ENCODE measurements at places on chromosomes 5 and 9.
A peak's percentile ranks its signal among the peaks of the same experiment; 100 is the strongest.

- no peak for DNase-seq
These were observed 346.4 kb downstream of the BNC2 start for GRCh38 chr9:16524078-16524477.

DNA sequence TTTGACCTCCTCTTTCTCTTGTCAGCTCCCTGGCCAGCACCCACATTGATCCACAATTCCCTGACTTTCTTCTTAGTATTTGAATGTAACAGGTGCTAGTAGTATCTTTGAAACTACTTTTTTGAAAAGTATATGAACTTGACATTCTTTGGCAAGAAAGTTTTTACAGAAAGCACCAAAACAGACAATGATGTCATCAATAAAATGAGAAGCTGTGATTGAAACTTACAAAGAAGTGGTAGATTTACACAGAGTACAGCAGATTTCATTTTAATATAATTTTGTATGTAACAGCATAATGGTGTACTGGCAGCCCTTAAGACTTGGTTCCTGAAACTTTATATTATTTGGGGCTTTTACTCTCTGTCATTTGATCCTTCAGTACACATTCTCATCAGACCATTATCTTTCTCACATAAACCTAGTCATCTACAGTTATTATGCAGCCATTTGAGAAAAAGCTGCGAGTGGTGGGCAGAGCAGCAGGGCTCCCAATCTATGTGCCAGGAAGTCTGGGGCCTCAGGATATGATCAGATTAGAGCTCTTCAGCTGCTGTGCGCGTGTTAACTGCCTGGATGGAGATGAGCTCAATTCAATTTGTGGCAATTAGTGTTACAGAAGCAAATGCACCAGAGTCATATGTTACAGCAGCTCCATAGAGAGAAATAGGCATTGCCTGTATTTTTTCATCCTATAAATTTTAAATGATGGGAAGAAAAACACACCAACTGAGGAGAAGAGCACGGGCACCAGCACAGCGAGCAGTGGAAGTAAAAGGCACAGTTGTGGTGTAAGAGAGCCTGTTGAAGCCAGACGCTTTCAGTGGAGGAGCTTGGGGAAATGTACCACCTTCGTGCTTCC, 126.1 kb downstream of the STARD4 start:
- no peak for DNase-seq

DNA sequence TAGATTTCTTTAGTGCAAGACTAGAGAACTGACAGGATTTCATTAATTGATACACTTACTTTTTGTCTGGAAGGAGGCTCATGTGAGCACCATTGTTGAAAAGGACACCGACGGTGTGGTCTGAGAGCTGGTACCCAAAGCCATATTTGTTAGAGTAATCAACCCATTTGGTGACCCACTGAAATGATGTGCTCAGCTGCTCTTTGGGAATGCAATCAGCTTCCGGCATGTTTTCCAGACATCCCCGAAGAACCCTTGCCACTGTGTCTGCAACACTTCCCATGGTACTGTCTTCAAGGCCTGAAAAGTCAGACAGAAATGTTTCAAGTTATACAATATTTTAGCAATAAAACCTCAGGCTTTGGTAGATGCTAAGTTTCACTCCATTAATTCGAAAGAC, 4.4 kb downstream of the PLK2 start:
- no peak for DNase-seq

DNA sequence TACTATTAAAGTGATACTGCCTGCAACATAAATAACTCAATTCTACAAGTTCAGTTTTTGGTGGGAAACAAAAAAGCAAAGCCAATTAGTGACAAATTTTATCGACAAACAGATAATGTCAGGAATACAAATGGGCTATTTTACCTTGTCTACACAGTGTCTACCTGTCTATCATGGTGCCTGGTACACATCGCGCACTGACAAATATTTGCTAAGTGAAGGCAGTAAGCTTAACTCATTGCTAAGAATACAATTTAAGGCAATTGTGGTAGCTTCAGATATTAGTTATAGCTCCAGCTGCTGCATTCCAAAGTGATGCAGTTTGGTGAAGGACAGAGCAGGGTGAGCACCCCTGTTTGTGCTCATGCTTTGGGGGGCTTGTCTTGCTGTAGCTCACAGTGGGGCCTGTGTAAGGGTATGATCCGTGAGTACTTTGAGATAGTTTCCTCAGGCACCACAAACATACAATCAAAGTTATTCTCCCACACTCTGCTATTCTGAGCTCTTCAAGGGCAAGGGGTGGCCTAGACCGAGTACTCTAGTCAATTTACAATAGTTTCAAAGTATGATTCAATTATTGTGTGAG, 24.7 kb downstream of the ELL2 start:
- no peak for DNase-seq

- no peak for DNase-seq
These were observed 87.6 kb downstream of the ADAMTS6 start for GRCh38 chr5:65394087-65394486.

GRCh38 chr9:93567271-93567959, 9.0 kb upstream of the PHF2 start:
- DNase-seq: no peak

GRCh38 chr5:111119856-111120255, 27.7 kb downstream of the WDR36 start:
- DNase-seq: no peak

DNA sequence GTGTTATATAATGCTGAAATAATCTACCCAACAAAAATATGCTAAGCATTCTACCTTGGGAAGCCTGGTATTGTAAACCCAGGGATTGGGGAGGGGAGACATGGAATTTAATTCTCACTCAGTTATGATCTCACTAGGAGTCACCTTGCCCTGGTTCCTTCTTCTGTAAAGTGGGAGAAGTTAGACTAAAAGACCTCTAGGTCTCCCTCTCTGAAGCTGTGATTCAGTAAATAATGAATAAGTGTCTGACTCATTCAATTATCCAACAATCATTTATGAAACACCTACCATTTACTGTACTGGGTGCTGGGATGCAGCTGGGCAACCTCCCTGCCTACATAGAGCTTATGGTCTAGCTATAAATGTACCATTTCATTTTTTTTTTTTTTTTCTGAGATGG, 20.2 kb upstream of the SPARC start:
- DNase-seq: no peak

- DNase-seq: no peak
These were observed 35.6 kb downstream of the NNT start for GRCh38 chr5:43638546-43638945.

GRCh38 chr5:161851691-161852299, 3.9 kb downstream of the GABRA1 start:
- peak; percentile 34 for DNase-seq

GRCh38 chr5:111746791-111747190, 10.2 kb downstream of the NREP start:
- DNase-seq: no peak

- no peak for DNase-seq
These were observed 350.1 kb downstream of the GLIS3 start for GRCh38 chr9:3949744-3950143.

- no peak for DNase-seq
These were observed 75.0 kb downstream of the NSG2 start for GRCh38 chr5:174120401-174121005.

- no peak for DNase-seq
These were observed 115.0 kb upstream of the RUSC2 start for GRCh38 chr9:35374910-35375309.

DNA sequence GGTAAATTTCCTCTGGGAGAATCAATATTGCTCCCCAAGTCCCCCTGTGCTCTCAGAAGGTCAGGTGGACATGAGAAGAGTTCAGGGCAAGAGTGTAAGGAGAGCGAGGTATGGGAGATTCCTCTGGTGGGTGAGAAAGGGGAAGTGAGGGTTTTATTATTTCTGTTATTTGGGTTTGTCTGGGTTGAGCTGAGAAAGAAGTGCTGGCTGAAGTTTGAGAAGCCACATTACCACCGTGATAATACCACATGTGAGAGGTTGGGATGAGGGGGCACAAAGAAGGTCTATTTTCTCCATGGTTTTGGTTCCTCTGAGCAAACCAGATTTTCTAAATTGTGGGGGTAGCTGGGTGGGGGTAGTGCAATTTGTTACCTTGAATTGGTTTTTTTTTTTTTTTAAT, 350.4 kb downstream of the OSTF1 start:
- DNase-seq: no peak

DNA sequence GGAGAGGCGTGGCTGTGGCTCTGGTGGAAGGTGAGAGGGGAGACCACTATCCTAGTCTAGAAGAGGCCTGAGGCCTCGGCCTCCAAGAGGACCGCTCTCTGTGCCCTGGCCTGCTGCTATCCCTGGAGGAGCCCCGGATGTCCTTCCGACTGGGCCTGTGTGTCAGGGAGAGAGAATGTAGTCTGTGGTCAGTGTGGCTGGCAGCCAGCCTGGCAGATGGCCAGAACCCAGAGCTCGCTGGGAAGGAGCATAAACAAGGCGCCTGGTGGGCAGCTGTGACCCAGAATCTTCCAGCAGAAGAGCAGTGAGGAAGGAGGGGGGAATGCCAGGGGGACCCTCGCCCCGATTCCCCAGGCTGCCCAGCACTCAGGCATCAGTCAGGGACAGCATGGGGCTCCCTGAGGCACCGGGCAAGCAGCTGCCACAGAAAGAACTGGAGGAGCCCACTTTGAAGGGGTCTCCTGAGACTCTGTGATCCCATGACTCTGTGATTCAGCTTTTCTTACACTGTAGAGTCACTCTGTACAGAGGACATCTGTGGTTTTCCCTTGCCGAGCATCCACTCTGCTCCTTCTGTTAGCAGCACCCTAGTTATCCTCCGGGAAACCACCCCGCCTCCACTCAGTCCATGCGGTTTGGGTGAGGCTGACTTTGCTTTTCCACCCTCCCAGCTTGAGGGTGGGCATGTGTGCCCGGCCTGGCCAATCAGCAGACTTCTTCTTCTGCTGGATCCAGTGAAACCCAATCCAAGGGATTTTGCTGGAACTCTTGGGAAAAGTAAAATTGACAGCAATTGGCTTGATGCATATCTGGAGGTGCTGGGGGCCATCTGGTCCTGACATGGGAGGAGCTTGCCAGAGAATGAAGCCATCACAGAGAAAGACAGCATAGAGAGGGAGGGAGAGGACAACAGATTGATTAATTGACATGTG, 46.2 kb upstream of the PWWP2A start:
- peak; percentile 91 for DNase-seq

- DNase-seq: no peak
These were observed 40.4 kb upstream of the MATR3 start for GRCh38 chr5:139253115-139253514.

DNA sequence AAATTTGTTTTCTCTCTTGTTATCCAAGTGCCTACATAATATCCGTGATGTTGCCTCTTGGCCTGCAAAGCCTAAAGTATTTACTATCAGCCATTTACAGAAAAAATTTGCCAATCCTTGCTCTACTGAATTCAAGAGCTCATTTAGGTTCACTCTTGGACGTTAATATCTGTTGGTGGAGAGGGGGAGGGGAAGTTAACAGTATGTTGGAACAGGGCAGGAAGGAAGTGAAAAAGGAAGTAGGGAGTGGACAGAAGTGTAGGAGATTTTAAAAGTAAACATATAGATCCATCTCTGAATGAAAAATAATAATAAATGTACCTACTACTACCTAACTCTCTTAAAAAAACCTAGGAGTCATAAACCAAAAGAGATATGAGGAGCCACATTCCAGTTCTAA, 32.8 kb downstream of the ZNF608 start:
- DNase-seq: no peak

DNA sequence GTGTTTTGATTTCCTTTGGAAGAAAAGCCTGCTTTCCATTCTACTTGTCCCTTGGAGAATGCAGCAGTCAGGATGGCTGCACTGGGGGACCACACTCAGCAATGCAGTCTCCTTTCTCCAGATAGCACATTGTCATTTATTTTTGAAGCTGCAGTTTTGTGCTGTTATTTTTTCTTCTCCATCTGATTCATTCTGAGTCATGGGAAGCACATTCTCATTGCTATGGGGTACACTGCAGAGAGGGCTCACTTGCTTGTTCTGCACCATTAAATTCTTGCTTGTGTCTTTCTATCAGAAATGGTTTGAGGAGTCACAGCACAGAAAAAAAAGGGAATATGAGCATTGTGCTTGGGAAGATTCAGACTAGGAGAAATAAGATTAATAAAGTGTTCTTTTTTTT, 39.7 kb upstream of the POC5 start:
- no peak for DNase-seq

- no peak for DNase-seq
These were observed 17.3 kb upstream of the LPCAT1 start for GRCh38 chr5:1540831-1541701.

- no peak for DNase-seq
These were observed 118.8 kb downstream of the GALNT10 start for GRCh38 chr5:154309371-154309745.

- DNase-seq: peak; percentile 59
These were observed 52.4 kb downstream of the SLC44A1 start for GRCh38 chr9:105296877-105297287.

DNA sequence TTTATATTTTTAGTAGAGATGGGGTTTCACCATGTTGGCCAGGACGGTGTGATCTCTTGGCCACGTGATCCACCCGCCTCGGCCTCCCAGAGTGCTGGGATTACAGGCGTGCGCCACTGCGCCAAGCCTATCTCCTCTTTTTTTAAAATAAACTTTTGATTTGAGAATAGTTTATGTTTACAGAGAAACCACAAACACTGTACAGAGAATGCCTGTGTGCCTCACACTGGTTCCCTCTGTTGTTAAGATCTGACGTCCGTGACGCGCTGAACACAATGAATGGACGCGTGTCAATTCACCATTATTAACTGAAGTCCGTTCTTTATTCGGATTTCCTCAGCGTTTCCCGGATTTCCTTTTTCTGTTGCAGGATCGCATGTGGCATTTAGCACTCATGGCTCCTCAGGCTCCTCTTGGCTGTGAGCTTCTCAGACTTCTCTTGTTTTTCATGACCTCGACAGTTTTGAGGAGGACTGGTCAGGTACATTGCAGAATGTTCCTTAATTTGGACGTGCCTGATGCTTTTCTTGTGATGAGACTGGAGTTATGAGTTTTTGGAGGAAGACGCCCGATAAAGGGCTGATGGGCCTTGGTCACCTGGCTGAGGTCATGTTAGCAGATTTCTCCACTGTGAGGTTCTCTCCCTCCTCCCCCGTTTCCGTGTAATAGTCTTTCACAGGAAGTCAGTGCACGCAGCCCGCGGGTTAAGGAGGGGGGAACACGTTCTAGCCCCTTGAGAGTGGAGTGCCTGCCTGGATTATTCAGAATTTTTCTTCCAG, 69.6 kb downstream of the ANKRD33B start:
- no peak for DNase-seq

GRCh38 chr9:117714282-117714681, 10.1 kb downstream of the TLR4 start:
- no peak for DNase-seq

DNA sequence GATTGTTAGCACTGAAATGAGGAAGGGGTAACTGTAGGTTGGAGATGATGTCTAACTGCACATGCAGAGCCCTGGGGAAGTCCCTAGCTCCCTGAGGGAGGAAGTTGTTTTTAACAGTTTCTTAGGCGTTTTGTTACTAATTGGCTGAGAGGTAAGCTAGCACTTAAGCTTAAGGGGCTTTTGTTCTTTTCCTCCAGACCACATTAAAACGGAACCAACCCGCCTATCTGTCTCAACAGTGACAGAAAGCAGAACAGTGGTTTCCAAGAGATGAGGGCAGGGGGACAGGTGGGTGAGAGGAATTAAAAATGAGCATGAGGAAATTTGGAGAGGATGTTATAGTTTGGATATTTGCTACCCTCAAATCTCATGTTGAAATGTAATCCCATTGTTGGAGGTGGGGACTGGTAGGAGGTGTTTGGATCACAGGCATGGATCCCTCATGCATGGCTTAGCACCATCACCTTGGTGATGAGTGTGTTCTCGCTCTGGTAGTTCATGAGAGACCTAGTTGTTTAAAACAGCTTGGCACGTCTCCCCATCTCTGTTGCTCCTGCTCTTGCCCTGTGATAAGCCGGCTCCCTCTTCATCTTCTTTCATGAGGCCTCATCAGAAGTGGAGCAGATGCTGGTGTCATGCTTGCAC, 38.9 kb downstream of the LYRM7 start:
- no peak for DNase-seq
